ENCODE measurements at places on chromosomes 2 and 18. TPM values are rescaled to one million over a fixed set of nuclear protein-coding genes. Genes with fewer than 3 reads are reported as not detected.

CD8B gene
- polyA plus RNA-seq = not detected

IL36G gene
- not detected for polyA plus RNA-seq

TMEM247 gene
- not detected for polyA plus RNA-seq

FOXI3 gene
- not detected for polyA plus RNA-seq

ABCB11 gene
- polyA plus RNA-seq = not detected

UBXN2A gene
- polyA plus RNA-seq = 8.3 TPM

RMC1 gene
- polyA plus RNA-seq = 9.4 TPM

LYG2 gene
- polyA plus RNA-seq = 0.18 TPM

MC4R gene
- polyA plus RNA-seq = not detected

SPP2 gene
- polyA plus RNA-seq = not detected

CERS6 gene
- polyA plus RNA-seq = 8.6 TPM

TEKT4 gene
- polyA plus RNA-seq = not detected

PROM2 gene
- polyA plus RNA-seq = not detected

CTIF gene
- polyA plus RNA-seq = 22.1 TPM

LRATD1 gene
- 0.07 TPM for polyA plus RNA-seq

GRCh38 chr2:6945087-6945813 is 28.0 kb downstream of the RNF144A start:
- no peak for DNase-seq

DNA sequence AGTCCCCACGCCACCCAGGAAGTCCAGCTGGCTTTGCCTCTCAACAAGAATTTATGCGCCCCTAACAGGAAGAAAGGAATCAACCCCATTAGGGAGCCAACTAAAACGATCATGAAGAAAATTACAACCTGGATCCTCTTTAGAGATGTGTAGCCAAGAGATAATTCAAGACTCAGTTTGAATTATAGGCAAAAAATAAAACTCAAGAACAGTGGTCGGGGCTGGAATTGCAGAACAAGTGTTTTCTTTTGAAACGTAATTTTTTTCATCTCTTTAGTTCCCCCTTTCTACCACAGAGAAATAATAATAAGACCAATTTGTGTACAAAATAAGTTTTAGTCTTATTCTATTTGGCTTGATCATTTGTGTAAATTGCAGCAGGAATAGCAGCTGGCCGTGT is 22.4 kb downstream of the PDCD1 start:
- DNase-seq = no peak

DNA sequence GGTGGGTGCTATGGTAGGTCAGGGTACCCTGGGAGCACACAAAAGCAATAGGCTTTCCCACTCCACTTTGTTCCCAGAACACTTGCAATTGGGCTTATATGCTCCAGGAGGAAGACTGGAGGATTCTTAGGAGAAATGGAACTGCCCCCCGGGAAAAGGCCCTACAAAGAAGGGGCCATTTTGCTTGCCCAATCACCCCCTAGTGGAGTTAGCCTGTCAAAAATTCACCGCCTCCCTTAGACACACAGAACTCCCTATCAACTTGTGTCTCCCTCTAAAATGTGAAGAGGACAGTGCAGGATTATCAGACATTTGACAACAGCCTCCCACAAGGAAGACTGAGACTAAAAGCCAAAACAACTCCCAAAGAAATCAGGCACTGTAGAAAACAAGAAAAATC is 36.5 kb downstream of the NLRC4 start:
- no peak for DNase-seq

DNA sequence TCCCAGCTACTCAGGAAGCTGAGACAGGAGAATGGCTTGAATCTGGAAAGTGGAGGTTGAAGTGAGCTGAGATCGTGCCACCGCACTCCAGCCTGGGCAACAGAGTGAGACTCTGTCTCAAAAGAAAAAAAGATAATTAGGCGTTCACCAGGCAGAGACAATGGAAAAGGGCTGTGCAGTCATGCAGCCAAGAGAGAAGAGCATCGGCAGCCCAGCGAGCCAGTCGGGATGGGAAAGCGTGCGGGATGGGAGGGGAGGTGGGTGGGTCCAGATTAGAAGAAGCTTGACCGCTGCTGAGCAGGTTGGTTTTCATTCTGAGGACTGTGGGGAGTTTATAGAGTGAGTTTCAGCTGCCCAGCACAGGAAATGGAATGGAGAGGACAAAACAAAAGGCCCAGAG is 15.0 kb upstream of the CYS1 start:
- DNase-seq = no peak

- peak; percentile 42 for DNase-seq
These were observed 42.1 kb downstream of the TPGS2 start for GRCh38 chr18:36786686-36787085.

DNA sequence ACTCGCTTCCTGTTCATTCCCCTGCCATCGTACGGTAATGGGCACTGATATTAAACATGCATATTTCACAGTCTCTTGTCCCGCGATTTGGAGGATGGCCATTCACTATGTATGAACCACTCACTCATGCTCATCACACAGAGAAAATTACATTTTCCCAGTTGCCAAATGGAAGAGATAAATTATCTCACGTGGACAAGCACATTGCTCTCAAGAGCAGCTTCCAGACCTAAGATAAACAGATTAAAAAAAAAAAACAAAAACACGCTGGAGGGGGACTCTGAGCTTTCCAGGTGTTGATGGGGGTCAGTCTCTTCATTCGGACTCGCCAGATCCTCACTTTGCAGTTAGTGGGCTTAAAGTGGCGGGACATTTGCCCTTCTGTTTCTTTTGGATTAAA is 1.7 kb upstream of the MAPK4 start:
- no peak for DNase-seq

DNA sequence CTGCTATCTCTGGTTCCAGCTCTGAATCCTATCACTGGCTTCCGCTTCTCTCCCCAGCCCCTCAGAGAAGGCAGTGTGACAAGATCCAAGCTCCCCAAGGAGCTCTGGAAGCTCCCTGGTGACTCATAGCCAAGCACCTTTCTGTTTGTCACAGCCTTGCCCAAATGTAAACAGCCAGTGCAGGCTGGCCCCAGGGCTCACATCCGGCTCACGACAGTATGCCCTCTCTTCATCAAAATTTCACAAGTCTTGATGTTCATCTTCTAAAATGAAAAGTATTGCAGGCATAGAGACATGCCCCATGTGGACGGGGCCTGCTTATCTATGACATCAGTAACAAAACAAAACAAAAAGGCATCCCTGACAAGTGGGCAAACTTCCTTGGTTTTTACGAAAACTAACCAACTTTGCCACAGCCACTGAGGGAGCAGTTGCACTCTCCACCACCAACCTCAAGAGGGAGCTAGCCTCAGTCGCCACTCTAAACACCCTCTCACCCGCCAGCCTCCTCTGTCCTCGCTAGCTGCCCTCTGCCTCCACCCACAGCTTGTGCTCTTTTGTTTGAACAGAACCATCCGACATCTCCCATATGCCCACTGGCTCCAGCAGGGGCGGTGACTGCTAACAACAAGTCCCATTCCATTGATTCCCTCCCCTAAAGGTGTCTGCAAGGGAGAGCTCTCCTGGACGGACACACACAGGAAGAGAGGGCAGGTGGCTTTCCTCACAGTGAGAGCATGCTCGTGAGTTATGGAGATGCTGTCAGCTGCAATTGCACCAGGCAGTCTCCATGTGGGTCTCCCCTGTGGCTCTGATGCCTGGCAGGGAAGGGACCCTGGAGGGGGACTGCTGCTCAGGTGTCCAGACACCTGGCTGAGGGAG is 71.0 kb upstream of the DAPL1 start:
- DNase-seq = peak; percentile 63

GRCh38 chr2:111069722-111070121 is 51.0 kb upstream of the BCL2L11 start:
- DNase-seq = no peak

DNA sequence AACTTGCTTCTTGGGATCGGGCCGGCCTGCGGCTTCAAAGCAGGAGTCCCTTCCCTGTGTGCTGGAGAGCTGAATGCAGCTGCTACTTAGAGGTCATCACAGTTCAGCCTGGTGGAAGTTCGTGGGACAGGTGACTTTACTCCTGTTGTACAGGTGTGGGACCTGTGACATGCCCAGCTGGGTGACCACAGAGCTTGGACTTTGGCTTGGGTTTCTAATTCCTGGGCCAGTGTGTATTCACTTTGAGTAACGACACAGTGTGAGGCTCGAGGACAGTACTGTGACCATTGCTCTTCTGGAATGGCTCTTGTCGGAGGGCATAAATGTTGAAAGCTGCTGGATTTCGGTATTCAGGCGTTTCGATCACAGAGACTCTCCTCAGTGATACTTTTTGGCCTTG is 114.5 kb downstream of the STPG4 start:
- peak; percentile 69 for DNase-seq

GRCh38 chr2:43758739-43759138 is 15.1 kb upstream of the DYNC2LI1 start:
- no peak for DNase-seq

DNA sequence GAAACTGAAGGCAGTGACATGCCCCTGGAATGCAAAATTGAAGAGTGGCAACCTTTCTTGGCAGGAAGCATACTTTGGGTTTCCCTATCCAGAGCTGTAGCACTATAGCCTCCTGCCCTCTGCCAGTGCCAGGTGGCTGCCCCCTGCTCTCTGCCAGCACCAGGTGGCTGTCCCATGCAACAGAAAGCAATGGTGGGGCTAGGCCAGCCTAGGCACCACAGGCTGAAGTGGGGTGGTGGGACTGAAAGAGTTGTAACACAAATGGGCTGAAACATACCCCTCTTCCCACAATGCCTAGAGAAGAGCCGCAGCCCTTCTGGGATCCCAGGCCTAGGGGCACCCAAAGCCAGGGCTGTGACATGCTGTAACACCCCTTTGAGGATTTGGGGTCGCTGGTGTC is 1739.3 kb upstream of the LRRTM1 start:
- no peak for DNase-seq

- DNase-seq = no peak
These were observed 12.5 kb downstream of the BOK start for GRCh38 chr2:241570961-241571581.

DNA sequence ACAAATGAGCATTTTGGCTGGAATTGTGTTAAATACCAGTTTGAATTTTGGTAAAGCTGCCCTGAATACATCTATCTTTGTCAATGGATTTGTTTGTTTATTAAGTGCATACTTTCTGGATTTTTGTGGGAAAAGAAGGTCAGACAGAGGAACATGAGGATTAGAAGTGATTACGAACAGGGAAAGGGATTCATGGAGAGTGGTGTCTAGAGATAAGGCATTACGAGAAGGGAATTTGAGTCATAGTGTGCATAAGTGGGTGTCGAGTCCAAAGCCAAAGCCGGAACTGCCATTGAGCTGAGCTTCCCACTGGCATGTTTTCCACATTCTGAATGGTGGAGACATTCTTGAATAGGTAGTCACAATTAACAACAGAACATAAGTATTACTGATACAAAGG is 68.9 kb upstream of the EFEMP1 start:
- DNase-seq = peak; percentile 35

DNA sequence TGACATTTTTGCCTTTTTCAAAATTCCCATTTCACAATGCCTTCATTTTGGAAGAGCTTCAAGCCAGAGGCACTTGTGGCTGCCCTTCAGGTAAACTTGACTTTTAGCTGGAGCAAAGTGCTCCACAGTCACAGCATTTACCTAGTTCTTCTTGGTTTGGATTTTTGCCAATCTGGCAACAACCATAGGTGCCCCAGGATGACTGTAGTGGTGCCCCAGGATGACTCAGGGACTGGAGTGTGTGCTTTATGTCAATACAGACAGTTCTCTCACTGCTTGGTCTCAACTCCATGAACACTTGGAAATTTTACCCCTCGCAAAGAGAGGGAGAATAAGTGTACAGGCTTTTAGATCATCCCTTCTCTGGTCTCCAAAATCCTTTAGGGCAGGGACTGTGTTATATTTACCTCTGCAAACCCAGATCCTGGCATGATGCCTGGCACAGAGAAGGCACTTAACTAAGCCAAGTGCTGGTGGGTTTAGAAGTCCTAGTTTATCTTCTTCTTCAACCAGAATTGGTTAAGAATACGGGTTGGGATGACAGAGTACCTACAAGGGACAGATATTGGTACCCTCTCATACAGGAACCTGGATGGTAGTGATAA is 15.3 kb upstream of the PTPN4 start:
- peak; percentile 60 for DNase-seq

- no peak for DNase-seq
These were observed 7.6 kb upstream of the ADRA2B start for GRCh38 chr2:96123936-96124335.

DNA sequence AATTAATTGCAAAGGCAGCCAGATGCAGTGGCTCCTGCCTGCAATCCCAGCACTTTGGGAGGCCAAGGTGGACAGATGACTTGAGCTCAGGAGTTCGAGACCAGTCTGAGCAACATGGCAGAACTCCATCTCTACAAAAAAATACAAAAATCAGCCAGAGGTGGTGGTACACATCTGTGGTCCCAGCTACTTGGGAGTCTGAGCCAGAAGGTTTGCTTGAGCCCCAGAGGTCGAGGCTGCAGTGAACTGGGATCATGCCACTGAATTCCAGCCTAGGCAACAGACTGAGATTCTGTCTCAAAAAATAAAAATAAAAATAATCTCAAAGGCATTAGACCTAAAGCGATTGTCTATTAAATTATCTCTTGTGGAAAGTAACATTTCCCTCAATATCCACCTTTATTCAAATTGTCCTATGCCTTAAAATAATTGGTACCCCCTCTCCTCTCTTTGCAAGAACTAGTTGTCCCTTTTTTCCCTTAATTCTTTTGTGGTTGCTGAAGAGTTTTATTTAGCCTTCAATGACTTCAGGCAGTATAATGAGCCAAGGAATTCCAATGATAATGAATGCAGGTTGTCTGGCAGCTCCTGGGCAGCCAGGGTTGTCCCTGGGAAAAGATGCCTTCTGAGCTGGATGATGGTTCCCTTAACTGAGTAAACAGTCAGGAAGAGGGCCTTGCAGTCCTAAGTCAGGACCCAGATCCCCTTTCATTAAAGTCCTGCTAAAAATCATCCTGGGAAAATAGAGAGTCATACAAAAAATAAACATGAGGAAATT is 32.2 kb downstream of the GPR75 start:
- no peak for DNase-seq

GRCh38 chr2:38254796-38255195 is 122.3 kb downstream of the ATL2 start:
- DNase-seq = no peak

GRCh38 chr2:135030826-135031225 is 16.4 kb downstream of the MAP3K19 start:
- peak; percentile 41 for DNase-seq

GRCh38 chr18:9822587-9823185 is 63.1 kb upstream of the TXNDC2 start:
- DNase-seq = no peak

GRCh38 chr2:187124529-187124928 is 275.6 kb upstream of the ZSWIM2 start:
- no peak for DNase-seq

GRCh38 chr2:45397292-45397691 is 213.8 kb downstream of the SRBD1 start:
- no peak for DNase-seq

GRCh38 chr18:54867131-54867530 is 38.9 kb downstream of the RAB27B start:
- no peak for DNase-seq

GRCh38 chr2:237251986-237252385 is 162.0 kb downstream of the COL6A3 start:
- DNase-seq = no peak

GRCh38 chr2:231627384-231628120 is 34.9 kb downstream of the TEX44 start:
- DNase-seq = no peak

GRCh38 chr2:161681046-161681445 is 56.8 kb downstream of the SLC4A10 start:
- DNase-seq = no peak

GRCh38 chr2:32457814-32458213 is 101.0 kb downstream of the BIRC6 start:
- DNase-seq = no peak

GRCh38 chr2:224819075-224819474 is 102.9 kb upstream of the CCDC195 start:
- no peak for DNase-seq

Data from HepG2 (cell line).